T-helper 2 cell (primary cell): ENCODE measurements at places on chromosomes 3 and 15.

GRCh38 chr3:28575746-28576613 lies 227.4 kb upstream of the AZI2 start:
- DNase-seq: no peak

GRCh38 chr3:15556512-15556911 lies 35.0 kb upstream of the COLQ start:
- no peak for DNase-seq

DNA sequence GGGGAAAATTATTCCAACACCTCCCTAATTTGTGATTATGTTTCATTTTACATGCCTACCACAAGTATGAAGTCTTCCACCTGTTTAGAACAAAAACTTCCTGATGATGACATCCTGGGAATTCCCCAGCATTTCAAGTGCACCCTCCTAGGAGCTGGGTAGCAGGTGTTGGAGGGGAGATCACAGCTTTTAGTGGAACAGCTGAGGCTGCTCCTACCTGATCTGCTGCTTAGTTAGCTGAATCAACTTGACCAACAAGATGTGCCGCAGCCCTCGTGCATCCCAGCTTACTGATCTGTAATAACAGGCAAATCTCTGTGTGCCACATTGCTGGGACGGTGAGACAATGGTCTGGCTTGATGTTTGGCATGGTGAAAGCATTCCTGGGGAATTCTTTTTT lies 29.7 kb downstream of the TRAK1 start:
- DNase-seq: no peak

- no peak for DNase-seq
Observed at GRCh38 chr3:60752809-60753208, 498.4 kb downstream of the FHIT start.

DNA sequence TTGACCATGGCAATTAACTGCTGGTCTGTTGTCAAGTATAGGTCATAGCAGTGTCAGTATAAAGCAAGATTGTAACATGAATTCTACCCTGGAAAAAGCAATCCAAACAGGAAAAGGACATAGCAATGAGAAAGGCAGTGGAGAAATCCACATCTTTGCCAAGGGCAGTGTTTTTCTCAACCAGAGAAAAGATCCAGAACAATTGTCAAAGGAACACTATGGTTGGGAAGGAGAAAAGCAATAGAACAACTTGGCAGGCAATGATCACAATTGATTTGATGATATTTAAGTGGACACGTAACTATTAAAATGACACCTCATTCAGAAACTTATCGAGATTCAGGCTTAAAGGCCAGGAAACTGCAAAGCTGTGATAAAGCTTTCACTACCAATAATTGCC lies 271.1 kb downstream of the DIPK2A start:
- DNase-seq: no peak
